GM12892 (cell line): ENCODE measurements at places on chromosomes 7 and 10.
A peak's percentile ranks its signal among the peaks of the same experiment; 100 is the strongest.

DNA sequence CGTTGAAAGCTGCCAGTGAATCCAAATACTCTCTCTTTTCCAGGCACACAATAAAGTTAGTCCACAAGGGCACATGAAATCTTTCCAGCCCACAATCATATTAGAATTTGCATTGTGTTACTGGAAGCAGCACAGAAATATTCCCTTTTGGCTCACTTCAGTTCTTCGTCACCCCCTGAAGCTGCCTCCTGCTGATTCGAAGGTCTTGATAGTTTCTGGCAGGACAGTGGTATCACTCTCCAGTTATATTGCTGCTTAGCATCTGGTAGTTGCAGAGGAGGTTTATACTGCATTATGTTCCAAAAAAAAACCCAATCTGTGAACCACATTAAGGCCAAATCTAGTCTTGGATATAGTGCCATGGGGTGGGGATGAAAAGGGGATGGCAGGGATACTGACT is 253.2 kb downstream of the BICC1 start:
- DNase-seq: no peak

GRCh38 chr7:79282070-79282694 is 171.3 kb downstream of the MAGI2 start:
- DNase-seq: no peak

DNA sequence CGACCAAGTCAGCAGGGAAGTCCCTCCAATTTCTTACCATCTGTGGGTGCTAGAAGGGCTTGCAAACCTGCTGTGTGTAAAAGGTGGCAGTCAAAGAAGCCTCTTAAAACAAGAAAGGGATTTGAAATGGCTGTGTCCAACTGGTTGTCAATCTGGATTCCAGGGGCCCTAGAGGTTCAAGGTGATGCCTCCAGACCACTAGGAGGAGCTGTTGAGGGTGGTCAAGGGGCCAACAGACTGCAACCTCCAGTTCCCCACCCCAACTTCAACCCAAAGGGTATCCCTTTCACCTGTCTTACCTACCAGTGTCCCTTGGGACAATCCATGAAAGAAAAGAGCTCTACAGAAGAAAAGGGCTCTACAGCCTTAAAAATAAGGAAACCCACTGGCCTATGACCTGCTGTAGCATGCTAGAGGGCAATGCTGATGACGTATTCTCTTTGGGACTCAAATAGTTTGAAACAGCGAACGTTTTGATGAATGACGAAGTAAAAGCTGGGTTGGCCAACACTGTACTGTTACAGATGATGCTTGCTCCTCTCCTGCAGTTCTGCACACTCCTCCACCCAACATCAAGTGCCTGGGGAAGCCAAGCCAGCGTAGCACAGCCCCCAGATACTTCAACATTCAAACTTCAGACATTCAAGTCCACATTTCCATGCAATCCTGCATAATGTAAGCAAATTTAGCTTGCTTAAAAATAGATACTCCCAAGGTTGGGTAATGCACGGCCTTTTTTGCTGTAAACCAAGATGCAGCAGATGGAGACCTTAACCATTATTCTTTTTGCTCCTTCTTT is 45.9 kb upstream of the WDR11 start:
- no peak for DNase-seq

DNA sequence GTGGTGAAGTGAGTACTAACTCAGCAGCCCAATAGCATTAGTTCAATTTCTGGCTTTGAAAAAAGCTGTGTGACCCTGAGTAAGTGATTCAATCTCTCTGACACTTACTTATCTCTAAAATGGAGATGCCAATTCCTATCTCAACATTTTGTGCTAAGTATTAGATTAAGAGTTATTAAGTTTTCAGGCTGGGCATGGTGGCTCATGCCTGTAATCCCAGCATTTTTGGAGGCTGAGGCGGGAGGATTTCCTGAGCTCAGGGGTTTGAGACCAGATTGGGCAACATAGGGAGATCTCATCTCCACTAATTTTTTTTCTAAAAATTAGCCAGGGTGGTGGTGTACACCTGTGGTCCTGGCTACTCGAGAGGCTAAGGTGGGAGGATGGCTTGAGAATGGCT is 109.5 kb downstream of the PRTFDC1 start:
- no peak for DNase-seq

DNA sequence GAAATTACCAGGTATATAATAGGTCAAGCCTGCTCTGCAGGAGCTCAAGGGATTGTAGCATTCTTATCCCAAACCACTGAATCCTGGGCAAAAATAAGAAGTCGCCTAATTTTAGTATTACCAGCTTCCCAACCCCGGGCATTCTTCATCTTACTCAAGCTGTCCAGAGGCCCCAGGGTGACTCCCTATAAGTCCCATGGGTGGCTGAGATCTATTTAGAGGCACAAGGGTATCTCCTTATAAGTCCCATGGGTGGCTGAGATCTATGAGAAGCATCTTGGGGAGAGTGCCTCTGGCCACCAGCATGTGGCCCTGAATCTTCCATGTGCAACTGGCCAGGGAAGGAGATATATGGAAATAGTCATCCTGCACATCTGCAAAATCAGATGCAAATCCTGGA is 38.9 kb downstream of the PRSS2 start:
- no peak for DNase-seq

GRCh38 chr7:85737426-85737825 is 550.6 kb upstream of the SEMA3D start:
- DNase-seq: no peak

DNA sequence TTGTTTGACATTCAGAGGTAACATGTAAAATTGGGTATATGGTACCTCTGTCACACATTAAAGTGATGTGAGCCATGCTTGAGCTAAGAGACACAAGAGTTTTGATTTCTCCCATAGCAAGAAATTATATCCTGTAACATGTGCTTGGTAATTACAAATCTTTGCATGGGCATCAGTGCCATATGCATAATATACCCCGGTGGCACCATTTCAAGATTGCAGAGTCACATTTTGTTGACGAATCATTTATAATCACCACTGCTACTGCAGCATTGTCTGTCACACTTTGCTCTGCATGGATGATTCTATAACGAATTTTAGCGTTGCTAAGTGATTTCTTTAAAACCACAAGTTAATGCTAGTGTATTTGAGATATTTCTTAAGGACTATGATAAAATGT is 443.7 kb upstream of the LRRN3 start:
- no peak for DNase-seq

DNA sequence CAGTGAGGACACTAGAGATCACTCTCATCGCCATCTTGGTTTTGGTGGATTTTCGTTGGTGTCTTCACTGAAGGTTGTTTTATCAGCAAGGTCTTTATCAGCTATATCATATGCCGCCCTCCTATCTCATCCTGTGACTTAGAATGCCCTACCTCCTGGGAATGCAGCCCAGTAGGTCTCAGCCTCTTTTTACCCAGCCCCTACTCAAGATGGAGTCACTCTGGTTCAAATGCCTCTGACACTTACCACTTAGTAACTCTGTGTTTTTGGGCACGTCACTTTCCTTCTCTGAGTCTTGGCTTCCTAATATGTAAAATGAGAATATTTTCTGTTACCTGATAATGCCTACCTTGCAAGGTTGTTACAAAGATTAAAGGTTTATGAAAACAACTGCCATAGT is 37.7 kb downstream of the AGK start:
- DNase-seq: no peak

DNA sequence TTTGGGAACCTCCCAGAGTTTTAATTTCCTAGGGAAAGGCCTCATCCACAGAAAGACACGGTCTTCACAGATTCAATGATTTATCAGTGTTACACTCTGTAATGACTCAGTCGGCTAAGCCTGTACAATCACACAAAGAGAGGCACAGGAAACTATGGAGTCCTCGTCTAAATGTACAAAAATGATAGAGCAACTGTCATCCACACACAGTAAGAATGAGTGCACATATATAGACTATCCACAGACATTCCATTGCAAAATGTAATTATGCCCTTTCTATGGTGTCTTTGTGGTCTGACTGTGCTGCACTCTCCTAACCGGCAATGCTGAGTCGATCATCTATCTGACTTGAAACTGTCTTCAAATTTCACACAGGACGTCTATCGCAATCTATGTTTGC is 3.5 kb upstream of the NAMPT start:
- DNase-seq: no peak

- DNase-seq: no peak
These were observed 98.8 kb downstream of the INPP5A start for GRCh38 chr10:132636358-132636757.

GRCh38 chr7:69700331-69700730 is 102.1 kb downstream of the AUTS2 start:
- no peak for DNase-seq

- peak; percentile 20 for DNase-seq
These were observed 154.8 kb upstream of the PRR15 start for GRCh38 chr7:29408841-29409243.

DNA sequence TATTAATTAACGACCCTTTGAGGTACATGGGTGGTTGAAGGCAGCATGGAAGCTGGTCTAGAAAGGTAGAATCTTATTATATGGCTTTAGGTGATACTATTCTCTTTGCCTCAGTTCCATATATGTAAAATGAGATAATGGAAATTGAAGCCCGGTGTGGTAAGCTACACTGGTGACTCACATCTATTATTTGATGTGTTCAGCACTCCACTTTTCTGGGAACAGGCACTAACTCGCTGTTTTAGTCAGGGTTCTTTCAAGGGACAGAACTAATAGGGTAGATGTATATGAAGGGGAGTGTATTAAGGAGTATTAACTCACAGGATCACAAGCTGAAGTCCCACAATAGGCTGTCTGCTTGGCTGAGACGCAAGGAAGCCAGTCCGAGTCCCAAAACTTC is 4.4 kb upstream of the TRUB1 start:
- DNase-seq: no peak

- DNase-seq: no peak
These were observed 99.4 kb upstream of the TMEM106B start for GRCh38 chr7:12111422-12112405.

DNA sequence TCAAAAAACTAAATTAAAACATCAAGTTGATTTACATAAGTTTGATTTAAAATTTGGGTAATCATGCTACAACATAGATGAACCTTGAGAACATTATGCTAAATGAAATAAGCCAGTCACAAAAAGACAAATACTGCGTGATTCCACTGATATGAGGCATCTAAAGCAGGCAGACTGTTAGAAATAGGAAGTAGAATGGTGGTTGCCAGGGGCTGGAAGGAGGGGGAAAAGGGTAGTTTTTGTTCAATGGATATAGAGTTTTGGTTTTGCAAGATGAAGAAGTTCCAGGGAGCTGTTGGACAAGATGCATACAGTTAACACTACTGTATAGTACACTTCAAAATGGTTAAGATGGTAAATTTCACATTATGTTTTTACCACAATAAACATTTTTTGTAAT is 45.0 kb upstream of the IFRD1 start:
- no peak for DNase-seq

GRCh38 chr7:35508623-35509400 is 186.1 kb downstream of the HERPUD2 start:
- no peak for DNase-seq

- no peak for DNase-seq
These were observed 491.7 kb downstream of the GRM8 start for GRCh38 chr7:126760914-126761577.

DNA sequence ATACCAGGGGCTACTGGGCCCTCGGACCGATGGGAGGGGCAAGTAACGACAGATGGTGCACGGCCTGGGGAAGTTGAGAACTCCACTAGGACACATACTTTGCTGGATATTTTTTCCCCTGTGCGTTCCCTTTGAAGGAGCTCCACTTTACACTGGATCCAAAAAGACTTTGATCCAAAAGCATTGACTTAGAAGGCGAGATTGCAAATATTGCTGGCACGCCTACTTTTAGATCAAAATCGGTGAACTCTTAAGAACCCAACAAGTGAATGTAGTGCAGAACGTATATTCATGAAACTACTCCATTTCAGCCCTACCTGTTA is 436 bp upstream of the SLC25A13 start:
- no peak for DNase-seq

DNA sequence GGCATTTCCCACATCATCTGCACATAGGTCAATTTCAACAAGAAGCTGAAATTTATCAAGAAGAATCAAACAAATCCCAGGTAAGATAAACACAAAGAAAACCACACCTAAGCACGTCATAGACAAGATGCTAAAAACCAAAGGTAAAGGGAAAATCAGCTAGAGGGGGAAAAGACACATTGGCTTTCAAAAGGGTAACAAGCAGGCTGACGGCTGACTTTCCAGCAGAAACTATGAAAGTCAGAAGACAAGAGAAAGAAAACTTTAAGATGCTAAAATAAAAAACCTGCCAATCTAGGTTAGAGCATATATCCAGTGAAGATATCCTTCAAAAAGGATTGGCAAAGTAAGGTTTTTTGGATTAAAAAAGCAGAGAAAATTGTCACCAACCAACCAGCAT is 59.9 kb upstream of the RHEB start:
- DNase-seq: no peak

GRCh38 chr7:43314379-43315158 is 202.1 kb downstream of the HECW1 start:
- no peak for DNase-seq

DNA sequence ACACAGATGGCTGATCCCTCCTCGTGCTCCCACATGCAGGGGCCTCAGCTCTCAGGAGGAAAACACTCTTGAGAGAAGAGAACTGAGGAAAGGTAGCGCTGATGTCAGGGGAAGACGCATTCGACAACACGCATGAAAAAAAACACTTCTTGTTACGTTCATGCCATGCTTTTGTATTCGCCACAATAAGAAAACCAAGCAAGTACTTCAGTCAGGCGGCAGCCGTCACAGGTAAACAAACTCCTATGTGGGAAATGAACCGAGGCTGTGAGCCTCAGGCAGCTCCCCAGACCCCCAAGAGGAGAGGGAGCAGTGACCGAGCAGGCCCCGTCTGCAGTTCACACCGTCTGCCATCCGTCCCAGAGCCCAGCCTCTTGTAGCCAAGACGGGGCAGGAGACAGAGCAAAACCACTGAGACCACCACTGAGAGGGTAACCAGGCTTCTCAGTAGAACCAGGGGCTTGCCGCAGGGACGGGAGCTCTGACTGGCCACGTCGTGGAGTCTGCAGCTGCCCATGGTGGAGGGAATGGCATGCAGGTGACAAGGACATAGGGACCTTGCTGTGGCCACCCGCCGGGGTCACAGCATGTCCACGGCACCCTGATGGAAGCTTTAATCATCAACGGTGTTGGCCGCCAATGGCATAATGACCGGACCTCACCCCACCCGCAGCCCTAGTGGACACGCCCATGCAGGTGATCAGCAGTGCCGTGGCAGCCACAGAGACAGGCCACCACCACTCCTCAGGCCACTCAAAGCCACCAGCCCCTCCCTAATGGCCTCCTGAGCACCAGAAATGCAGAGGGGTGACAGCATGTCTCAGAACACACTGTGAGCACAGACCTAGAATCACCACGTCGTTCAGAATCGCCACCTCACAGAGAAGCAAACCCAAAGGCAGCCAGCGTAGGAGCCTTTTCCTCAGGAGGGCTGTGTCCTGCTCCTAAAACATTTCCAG is 304.3 kb downstream of the PTPRN2 start:
- DNase-seq: no peak
